HFF-Myc (cell line): ENCODE measurements at places on chromosomes 1 and 21.

DNA sequence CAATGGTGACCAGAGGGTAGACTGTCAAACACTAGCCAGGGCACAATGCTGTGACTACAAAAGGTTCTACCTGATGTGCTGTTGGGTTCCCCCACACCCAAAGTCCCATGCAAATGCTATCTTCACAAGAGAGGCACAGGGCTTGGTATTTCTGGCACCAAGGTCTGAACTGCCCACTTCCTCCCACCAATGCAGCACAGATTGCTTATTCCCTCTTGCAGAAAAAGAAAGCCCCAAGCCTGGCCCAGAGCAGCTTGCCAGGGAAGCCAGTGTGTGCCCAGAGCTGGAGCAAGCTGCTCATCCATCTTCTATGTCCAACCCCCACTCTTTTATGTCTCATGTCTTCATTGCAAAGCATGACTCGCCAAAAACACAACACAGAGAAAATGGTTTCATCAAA, 149.4 kb upstream of the CAMK1G start:
- DNase-seq = no peak

- no peak for DNase-seq
Observed at GRCh38 chr1:230465691-230466090, 39.6 kb upstream of the PGBD5 start.

GRCh38 chr1:182998482-182998881, 24.7 kb upstream of the LAMC1 start:
- DNase-seq = no peak

- DNase-seq = no peak
Observed at GRCh38 chr1:29171089-29171488, 10.6 kb downstream of the SRSF4 start.

- no peak for DNase-seq
Observed at GRCh38 chr1:15410223-15410883, 665 bp downstream of the EFHD2 start.

DNA sequence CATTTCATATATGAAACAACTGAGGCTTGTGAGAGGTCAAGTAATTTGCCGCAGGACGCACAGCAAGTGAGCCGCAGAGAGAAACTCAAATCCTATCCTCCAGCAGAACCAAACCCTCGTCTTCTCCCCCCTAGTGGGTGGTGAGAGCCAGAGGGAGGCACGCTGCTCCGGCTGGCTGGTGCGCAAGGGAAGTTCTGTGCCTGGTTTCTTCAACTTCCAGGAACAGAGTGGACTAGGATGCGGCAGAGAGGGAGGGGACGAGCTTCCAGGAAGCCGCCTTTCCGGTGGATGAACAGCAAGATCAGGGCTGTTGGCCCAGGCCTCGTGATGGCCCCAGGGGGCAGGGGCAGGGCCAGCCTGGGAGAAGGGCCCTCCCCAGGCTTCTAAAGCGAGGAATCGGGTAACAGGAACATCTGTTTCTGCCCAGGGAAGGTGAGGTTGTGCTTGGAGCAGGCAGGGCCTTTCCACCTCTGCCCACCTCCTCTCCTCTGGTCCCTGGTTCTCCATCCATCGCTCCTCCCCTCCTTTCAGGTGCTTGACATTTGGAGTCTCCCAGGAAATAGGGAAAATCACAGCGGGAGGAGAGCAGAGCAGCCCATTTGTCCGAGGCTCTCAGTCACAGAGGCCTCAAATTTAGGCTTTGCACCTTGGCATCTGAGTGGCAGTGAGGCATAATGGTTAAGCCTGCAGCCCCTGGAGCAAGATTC, 16.8 kb upstream of the PDIK1L start:
- no peak for DNase-seq

DNA sequence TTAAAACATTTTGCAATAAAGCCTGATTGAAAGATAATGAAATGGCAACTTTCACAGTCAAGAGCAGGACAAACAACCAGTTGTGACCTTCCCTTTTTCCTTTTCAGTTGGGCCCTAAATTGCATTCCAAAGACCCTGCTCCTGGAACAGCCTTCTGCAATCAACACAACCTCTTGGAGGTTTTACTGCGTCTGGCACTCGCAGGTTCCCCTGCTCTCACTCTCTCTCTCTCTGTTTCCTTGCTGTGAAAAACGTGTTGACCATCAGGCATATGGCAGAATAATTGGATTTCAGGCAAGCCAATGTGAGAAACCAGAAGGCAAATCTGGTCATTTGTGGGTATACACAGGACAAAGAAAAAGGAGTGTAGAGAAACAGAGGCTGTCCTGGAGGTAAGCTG, 23.2 kb downstream of the SLC44A5 start:
- no peak for DNase-seq

GRCh38 chr1:19844731-19845495, 29.8 kb upstream of the RNF186 start:
- no peak for DNase-seq

- DNase-seq = no peak
Observed at GRCh38 chr1:203320591-203321272, 15.4 kb downstream of the BTG2 start.

- no peak for DNase-seq
Observed at GRCh38 chr1:230306169-230306568, 120.0 kb downstream of the PGBD5 start.

- no peak for DNase-seq
Observed at GRCh38 chr1:6586404-6586816, 6.6 kb downstream of the ZBTB48 start.

DNA sequence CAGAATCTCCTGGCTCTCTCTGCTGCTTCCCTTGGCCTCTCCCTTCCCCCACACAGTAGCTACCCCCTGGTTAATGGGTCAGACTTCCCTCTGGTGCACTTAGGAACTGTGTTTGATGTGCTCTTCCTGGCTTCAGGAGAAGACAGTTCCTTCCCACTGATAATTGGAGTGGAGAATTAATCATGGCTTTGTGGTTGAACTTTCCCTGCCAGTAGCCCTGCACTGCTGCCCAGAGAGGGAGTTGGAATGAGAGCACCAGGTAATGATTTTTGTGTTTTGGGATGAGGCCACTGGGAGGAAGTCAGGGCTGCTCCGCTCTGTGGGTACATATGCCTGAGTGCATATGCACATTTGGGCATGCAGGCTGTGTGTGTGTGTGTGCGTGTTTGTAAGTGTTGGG, 39.7 kb upstream of the PADI2 start:
- no peak for DNase-seq

DNA sequence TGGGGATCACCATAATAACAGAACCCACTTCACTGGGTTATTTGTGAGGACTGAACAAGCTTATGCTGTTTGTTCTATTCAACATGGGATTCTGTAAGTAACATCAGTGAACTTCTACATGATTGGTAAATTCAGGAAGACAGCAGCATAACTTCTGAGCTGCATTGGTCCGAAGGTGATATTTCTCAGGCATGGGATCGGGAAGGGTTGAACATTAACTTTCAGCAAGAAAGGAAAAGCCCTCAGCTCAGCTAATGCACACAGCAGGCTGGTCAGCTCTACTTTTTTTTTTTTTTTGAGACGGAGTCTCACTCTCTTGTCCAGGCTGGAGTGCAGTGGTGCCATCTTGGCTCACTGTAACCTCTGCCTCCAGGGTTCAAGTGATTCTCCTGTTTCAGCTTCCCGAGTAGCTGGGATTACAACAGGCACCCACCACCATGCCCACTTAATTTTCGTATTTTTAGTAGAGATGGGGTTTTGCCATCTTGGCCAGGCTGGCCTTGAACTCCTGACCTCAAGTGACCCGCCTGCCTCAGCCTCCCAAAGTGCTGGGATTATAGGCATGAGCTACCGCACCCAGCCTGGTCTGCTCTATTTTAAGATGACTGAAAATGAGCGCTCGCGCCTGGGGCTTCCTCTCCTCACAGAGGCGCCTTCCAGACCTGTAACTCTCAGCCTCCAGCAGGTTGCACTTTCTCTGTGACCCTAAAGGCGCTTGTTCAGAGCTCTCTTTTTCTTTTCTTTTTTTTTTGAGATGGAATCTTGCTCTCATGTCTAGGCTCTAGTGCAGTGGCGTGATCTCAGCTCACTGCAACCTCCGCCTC, 42.2 kb downstream of the ECE1 start:
- no peak for DNase-seq
